Osteoblast (primary cell): ENCODE measurements at places on chromosomes 7 and 10. TPM values are rescaled to one million over a fixed set of nuclear protein-coding genes. Genes with fewer than 3 reads are reported as not detected.

Gene PTER
- 18.6 and 29.7 TPM in 2 replicates for total RNA-seq

Gene AMZ1
- 2.1 and 2.5 TPM in 2 replicates for total RNA-seq

Gene GIMAP1
- not detected in 2 replicates for total RNA-seq

Gene C7orf33
- not detected in 2 replicates for total RNA-seq

Gene AOAH
- under 0.01 TPM in 1 of 2 replicates, not detected in the other for total RNA-seq

Gene ZNF503
- total RNA-seq, result 18.5 and 19.4 TPM in 2 replicates

Gene PTPN20
- total RNA-seq, result 8.0 and 9.1 TPM in 2 replicates

Gene MICU1
- total RNA-seq, result 79.6 and 90.5 TPM in 2 replicates

Gene CYP2C9
- total RNA-seq, result not detected in 2 replicates

Gene GPR26
- not detected in 2 replicates for total RNA-seq

Gene PDGFA
- 32.6 and 35.9 TPM in 2 replicates for total RNA-seq

Gene OR2A12
- total RNA-seq, result not detected in 2 replicates

Gene UPK3BL2
- 0.36 and 4.7 TPM in 2 replicates for total RNA-seq

Gene DNAH11
- under 0.01 and 1.1 TPM in 2 replicates for total RNA-seq

Gene XRCC2
- total RNA-seq, result 0.72 and 1.2 TPM in 2 replicates

Gene HTR5A
- total RNA-seq, result not detected in 2 replicates

Gene ZPBP
- not detected in 2 replicates for total RNA-seq

Gene RBP3
- total RNA-seq, result not detected in 2 replicates

Gene GIMAP2
- 8.8 and 9.4 TPM in 2 replicates for total RNA-seq

Gene TRIP6
- 115 TPM in 2 replicates for total RNA-seq

Gene DPYSL4
- 0.72 and 2.4 TPM in 2 replicates for total RNA-seq

Gene ABLIM1
- 5.0 and 11.2 TPM in 2 replicates for total RNA-seq

Gene LOXL4
- 28.6 and 36.6 TPM in 2 replicates for total RNA-seq

Gene CHAT
- total RNA-seq, result not detected in 2 replicates

Gene PTF1A
- not detected in 2 replicates for total RNA-seq

Gene PKD2L1
- total RNA-seq, result not detected in 2 replicates

Gene CABCOCO1
- total RNA-seq, result 2.2 and 3.5 TPM in 2 replicates

Gene NPFFR1
- total RNA-seq, result not detected in 2 replicates

Gene DDIT4
- 366 and 522 TPM in 2 replicates for total RNA-seq

Gene ZMIZ2
- total RNA-seq, result 18.8 and 19.4 TPM in 2 replicates

Gene PCBD1
- total RNA-seq, result 19.9 and 21.8 TPM in 2 replicates

Gene CDK14
- total RNA-seq, result 39.1 and 54.8 TPM in 2 replicates

Gene HDAC9
- 11.2 and 21.7 TPM in 2 replicates for total RNA-seq

Gene AHCYL2
- total RNA-seq, result 10.1 and 11.2 TPM in 2 replicates

Gene CNTNAP2
- total RNA-seq, result 7.6 and 10.6 TPM in 2 replicates

Gene PPP1R3C
- 73.4 and 87.9 TPM in 2 replicates for total RNA-seq

Gene BMS1
- 13.0 and 14.5 TPM in 2 replicates for total RNA-seq

Gene CNNM2
- total RNA-seq, result 9.4 TPM in 2 replicates

Gene CAV2
- total RNA-seq, result 62.8 and 67.3 TPM in 2 replicates

Gene EVX1
- not detected in 2 replicates for total RNA-seq

Gene ABCC2
- total RNA-seq, result 1.5 and 1.8 TPM in 2 replicates

Gene FGFR2
- 9.7 and 13.8 TPM in 2 replicates for total RNA-seq

Gene ACHE
- total RNA-seq, result under 0.01 TPM in 2 replicates

Gene ZFYVE27
- 16.5 and 19.9 TPM in 2 replicates for total RNA-seq

Gene INTS15
- total RNA-seq, result 11.9 and 13.0 TPM in 2 replicates

Gene C7orf57
- under 0.01 TPM in 2 replicates for total RNA-seq

Gene FAM237B
- total RNA-seq, result not detected in 2 replicates

Gene ZNF488
- under 0.01 and 0.29 TPM in 2 replicates for total RNA-seq

Gene RGR
- not detected in 2 replicates for total RNA-seq

Gene SFMBT2
- total RNA-seq, result under 0.01 TPM in 2 replicates

Gene GCK
- total RNA-seq, result not detected in 2 replicates

Gene PLOD3
- 78.7 and 81.8 TPM in 2 replicates for total RNA-seq

Gene MICALL2
- total RNA-seq, result 30.4 and 36.5 TPM in 2 replicates

Gene PFKP
- total RNA-seq, result 71.6 and 80.0 TPM in 2 replicates

Gene NPSR1
- not detected in 2 replicates for total RNA-seq

Gene RSPH10B2
- under 0.01 TPM in 1 of 2 replicates, not detected in the other for total RNA-seq

Gene MMD2
- total RNA-seq, result not detected in 2 replicates
